ENCODE measurements at places on chromosomes 3 and 15. TPM values are rescaled to one million over a fixed set of nuclear protein-coding genes. Genes with fewer than 3 reads are reported as not detected.

GRCh38 chr3:5205165-5205941, 17.8 kb downstream of the EDEM1 start:
- peak; percentile 87 for DNase-seq

DNA sequence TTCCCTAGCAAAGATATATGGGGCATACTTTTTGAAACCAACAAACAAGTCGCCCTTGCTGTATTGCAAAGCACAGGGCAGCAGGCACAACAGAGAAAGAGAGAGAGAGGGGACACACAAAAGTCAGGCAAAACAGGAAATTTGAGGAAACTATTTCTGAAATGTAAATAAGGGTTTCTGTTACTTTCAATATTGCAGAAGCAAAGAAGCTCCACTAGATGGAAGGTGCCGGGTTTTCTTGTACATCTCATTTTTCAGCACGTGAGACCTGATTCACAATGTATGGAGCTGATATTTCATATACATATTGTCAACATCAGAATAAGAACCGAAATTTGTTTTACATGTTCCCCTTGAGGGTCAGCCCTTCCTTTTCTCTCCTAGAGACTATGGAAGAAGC, 127.4 kb downstream of the FOXP1 start:
- DNase-seq, result peak; percentile 33

GRCh38 chr15:77145370-77145769, 74.5 kb upstream of the TSPAN3 start:
- no peak for DNase-seq

- no peak for DNase-seq
Observed at GRCh38 chr15:58773024-58773423, 1.9 kb downstream of the MINDY2 start.

- no peak for DNase-seq
Observed at GRCh38 chr3:15470849-15471248, 43.5 kb downstream of the EAF1 start.

DNA sequence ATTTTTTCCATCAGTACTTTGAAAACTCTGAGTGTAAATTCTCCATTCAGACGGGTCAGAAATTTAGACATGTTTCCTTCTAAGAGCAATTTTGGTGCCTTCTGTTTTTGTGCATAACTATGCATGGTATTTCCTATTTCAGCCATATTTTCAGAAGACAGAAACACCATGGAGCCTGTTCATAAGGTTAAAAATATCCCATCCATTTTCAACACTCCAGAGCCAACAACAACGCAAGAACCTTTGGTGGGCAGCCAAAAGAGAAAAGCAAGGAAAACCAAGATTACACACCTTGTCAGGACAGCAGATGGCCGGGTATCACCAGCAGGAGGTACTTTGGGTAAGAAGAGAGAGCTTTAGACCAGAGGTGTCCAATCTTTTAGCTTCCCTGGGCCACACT, 275.6 kb downstream of the BBX start:
- DNase-seq, result peak; percentile 75

GRCh38 chr3:127738192-127738840, 65.6 kb downstream of the ABTB1 start:
- DNase-seq, result peak; percentile 41

DNA sequence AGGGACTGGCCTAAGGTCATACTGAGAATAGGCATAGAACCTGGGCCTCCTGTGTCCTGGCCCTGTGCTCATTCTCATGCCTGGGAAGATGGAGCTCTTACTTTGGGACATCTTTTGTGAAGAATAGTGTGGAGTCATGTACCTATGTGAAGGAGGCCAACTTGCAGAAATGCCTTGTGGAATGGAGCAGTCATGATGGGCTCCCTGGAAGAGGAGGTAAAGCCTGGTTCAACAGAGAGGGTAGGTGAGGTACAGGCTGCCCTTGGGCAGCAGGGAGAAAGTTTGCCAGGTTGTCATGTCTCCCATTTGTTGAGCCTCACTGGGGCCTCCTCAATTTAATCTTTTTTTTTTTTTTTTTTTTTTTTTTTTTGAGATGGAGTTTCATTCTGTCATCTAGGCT, 18.1 kb downstream of the MAPKAPK3 start:
- no peak for DNase-seq

DNA sequence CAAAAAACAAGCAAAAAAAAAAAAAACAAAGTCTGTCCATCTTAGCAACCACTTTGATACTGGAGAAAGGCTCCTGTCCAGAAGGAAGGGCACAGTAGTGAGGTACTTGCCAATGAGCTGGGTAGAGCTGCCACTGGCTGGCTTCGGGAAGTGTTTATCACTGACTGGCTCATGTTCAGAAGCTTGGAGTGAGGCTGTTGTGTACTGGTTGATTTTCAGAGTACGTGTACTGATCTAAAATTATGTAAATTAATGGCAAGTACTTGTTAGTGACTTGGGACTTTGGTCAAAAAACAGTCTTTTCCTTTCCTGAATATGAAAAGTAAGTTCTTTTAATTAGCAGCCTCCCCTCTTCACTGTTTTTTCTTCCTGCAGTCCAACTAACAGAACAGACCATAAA, 979 bp upstream of the ZNF621 start:
- no peak for DNase-seq

DNA sequence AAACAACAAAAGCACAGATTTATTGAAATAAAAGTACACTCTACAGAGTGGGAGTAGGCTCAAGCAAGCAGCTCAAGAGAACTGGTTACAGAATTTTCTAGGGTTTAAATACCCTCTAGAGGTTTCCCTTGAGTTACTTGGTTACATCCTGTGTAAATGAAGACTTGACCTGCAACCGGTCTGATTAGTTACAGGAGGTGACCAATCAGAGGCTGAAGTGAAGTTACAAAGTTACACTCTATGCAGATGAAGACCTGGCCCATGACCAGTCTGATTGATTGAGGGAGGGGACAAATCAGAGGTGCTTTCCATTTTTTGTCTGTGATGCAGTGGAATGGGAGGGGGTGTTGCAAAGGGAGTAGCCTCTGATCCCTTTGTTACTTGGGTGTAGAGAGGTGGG, 723.4 kb downstream of the ZPLD1 start:
- DNase-seq, result no peak

DNA sequence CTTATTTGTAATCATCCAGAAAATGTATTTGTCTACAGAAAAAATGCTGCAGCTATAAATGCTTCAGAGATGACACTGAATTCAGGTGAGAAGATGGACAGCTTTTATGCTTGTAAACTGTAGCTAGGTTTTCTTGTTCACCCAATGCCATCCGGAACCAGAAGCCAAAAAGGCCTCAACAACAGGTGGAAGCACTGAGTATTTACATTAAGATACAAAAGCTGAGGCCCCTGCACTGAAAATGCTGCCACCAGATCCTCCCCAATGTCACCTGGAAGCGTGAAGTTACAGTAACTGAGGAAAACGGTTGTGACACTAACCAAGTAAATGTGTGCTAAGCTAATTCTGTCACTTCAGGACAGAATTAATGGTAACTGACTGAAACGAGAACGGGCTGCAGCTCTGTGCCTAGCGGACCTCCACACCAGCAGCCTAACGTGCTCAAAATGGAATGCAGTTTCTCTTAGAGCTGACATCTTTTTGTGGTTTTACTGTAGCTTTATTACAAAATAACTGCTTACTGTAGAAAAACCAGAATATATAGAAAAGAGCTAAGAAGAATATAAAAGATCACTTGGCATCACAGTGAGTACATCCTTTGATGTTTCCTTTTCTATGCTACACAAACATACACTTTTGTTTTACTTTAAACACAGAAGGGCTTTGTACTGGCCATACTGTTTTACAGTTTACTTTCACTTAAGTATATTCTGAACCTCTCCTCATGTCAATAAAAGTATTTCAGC, 7.6 kb downstream of the CHSY1 start:
- DNase-seq, result no peak

DNA sequence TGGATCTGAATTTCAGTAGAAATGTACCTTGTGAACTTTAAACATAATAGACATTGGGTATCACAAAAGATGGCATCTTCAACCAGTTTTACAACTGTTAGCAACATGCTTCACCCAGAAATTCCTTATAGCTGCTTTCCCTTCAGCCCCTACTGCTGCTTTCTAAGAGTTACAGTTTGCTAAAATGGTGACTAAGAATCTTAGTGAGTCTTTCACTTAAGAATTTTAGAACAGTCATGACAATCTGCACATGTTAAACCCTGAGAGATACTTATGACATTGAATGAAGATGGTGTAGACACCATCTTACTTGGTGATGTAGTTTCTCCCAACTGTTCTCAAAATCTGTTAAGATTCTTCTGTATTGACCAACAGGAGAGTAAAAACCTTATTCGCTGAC, 129.7 kb upstream of the UBE2E1 start:
- DNase-seq, result no peak

DNA sequence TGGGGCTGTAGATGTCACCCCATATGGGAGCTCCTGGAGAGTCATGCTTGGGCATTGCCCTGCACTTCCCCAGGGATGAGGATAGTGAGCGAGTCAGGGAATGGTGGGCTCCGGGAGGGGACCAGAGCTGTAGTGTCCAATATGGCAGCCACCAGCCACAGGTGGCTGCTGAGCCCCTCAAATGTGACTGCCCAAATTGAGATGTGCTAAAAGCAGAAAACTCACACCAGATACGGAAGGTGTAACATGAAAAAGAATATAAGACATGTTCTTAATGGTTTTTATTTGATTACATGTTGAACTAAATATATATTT, 31.7 kb downstream of the GRIP2 start:
- DNase-seq, result no peak

GRCh38 chr15:86183596-86184491, 104.2 kb downstream of the AGBL1 start:
- no peak for DNase-seq

- DNase-seq, result no peak
Observed at GRCh38 chr15:90929246-90930019, 2.9 kb downstream of the HDDC3 start.

GRCh38 chr3:178480274-178480673, 56.0 kb upstream of the KCNMB2 start:
- no peak for DNase-seq

- DNase-seq, result peak; percentile 92
Observed at GRCh38 chr15:31435261-31435911, 108.8 kb downstream of the KLF13 start.

DNA sequence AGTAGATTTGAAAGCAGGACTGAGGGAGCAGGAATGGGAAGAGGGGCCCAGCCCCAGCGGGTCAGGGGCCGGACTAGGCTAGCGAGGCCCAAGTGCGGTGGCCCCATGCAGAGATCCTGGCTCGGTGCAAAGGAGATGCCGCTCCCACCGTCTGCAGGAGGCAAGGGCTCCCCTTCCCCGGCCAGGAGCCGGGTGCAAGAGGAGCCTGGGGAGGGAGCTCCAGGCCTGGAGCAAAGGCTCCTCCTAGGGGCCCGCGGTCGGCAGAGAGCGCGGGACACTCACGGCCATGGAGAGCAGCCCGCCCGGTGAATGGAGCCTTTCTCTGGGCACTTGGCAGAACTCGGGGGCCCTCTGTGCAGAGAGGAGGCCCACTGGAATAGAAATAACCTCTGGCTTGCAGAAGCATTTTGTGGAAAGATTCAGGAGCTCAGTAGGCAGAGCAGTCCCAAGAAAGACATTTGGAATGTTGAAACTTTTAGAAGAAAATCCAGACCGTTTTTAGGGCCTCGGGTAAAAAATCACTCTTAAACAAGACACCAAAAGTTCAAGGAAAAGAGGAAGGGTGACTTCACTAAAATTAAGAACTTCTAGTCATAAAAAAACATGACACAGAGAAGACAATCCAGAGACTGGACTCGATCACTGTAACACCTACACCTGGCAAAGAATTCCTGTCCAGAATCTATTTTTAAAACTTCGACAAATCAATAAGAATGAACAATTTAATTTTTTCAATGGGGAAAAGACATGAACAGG, 43.0 kb upstream of the USP3 start:
- DNase-seq, result no peak

- no peak for DNase-seq
Observed at GRCh38 chr15:87450314-87450713, 806.2 kb downstream of the NTRK3 start.

DNA sequence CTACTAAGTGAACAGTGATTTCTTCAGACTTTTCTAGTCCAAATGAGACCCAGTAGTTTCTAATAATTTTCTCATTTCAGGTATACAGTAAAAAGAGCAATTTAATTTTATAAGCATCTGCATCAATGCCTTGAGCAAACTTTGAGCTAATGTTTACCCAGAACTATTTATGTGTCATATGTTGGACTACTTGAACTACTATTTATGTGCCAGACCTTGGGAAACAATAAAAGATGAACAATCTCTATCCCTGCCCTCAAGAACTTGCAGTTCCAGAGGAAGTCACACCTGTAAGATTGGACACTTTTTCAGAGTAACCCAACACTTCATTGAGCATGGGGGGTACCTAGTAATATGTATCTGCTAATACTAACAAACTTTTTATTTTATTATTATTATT, 2.3 kb upstream of the UBE3A start:
- no peak for DNase-seq

DNA sequence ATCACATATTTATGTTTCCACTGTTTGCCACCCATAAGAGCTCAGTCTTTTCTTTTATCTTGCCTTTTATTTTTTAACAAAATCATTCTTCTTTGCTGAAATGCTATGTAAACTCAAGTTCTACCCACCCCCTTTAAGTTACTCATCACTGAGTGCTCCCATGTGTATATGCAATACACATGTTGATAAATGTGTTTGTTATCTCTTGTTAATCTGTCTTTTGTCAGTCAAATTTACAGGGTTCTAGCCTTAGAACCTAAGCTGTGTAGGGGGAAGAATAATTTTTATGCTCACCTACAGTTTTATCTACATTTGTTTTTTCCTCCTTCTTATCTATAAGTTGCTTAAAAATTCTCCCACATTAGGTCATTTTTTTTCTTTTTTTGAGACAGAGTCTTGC, 1195.9 kb downstream of the ROBO2 start:
- DNase-seq, result no peak

DNA sequence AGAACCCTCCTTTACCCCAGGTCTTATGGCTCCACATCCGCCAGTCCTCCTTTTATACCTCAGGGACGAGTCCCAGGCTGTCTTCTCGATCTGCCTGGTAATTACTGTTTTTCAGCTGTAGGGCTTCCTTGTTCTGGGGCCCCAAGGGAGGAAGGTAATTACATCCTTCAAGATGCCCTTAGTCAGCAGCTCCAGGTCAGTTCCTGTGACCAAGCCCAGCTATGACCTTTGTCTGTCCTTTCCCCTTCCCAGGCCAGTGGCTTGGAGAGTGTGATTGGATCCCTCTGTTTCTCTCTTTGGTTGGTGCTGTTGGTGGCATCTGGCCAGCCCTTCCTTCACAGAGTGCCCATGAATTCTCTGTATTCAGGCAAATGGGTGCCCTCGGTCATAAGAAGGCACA, 92.6 kb downstream of the AAGAB start:
- no peak for DNase-seq

GRCh38 chr3:167113035-167113830, 266.9 kb downstream of the ZBBX start:
- no peak for DNase-seq

OR5H1 gene
- total RNA-seq, result not detected

FAM107A gene
- 0.54 TPM for total RNA-seq

GPR87 gene
- 0.18 TPM for total RNA-seq

ITIH1 gene
- not detected for total RNA-seq

UBP1 gene
- 40.1 TPM for total RNA-seq

MKRN2OS gene
- not detected for total RNA-seq

STAC gene
- total RNA-seq, result 2.1 TPM

THSD4 gene
- 50.9 TPM for total RNA-seq

SLC12A1 gene
- total RNA-seq, result under 0.01 TPM

NRROS gene
- total RNA-seq, result 2.9 TPM

VPS13C gene
- total RNA-seq, result 140 TPM

ST3GAL6 gene
- total RNA-seq, result 2.3 TPM

All from fibroblast of the aortic adventitia (primary cell).